Small intestine (tissue), 16 donors: ENCODE measurements at places on chromosomes 6 and 20.

DNA sequence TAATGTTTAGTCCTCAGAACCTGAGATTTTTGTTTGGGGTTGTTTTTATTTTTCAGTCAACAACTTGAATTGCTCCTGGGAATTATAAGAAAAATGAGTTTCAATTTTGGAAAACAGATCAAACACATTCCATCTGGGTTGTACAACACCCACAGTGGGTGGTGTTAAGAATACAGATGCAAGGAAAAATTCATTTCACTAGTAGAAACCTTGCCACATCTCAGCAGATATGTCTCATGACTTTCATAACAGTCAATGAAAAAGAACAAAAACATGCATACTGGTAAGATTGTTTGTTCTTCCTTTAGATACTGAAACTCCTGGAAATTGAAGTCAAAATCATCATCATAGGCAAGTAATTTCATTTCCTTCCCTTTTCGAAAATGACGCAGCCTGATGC is 78.9 kb downstream of the MOXD1 start:
- no peak for DNase-seq

DNA sequence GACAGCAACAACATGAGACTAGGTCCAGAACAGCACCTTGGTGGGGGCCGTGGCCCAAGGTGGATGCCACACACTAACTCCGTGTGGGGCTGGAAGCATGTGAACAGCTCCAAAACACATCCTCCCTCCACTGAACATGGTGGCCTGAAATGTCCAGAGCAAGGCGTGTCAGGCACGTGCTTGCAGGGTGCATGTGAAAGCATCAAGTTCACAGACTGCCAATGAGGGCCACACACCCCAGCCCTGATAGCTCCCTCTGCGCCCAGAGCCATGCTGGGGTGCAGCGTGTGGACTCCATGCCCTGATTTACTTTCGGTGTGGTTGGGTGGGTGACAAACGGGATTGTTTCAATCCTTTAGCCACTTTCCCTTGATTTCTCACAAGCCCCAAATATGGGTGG is 20.1 kb upstream of the RPP40 start:
- no peak for DNase-seq

DNA sequence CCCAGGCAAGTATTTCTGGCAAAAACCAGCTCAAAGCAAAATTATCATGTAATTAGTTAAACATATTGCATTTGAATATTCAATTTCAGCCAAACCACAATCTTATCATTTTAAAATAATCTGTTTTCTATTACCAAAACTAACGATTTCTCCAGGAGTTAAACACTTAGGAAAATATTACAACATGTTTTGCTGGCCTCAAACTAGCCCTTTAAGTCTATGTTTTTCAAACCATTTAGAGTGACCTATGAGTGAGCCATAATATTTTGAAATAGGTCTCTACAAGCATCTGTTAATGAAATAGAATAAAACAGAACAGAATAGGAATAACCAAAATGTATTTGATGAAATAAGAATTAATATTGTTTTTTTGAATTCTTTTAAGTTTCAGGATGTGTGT is 370.9 kb downstream of the COL12A1 start:
- no peak for DNase-seq

DNA sequence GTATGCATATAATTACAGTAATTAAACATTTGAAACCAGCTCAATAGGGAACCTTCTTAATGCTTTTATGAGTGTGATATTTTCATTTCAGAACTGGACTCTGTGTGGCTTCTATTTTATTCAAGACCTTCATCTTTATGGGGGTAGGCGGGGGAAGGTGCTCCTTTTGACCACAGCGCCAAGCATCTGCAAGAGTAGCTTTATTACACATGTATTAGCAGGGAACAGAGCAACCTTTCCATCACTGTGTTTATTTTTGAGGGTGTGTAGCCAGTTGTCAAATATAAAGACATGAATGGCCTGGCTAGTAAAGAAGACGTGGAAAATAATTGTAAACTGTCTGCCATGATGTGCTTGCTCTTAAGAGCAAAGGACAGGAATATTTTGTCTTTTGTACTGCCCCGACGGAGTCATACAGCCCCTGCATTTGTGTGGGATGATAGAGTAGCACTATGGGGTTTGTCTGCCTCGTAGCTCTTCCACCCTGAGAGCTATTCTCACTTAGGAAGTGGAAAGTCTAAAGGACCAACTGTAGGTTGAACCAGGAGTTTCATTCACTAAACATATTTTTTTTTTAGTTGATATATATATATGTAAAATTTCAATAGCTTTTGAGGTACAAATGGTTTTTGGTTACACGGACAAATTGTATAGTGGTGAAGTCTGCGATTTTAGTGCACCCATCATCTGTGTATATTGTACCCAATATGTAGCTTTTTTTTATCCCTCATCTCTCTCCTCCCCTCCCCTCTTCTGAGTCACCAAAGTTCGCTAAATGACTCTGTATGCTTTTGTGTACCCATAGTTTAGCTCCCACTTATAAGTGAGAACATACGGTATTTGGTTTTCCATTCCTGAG is 91.2 kb downstream of the CARMIL1 start:
- peak; percentile 48 for DNase-seq

DNA sequence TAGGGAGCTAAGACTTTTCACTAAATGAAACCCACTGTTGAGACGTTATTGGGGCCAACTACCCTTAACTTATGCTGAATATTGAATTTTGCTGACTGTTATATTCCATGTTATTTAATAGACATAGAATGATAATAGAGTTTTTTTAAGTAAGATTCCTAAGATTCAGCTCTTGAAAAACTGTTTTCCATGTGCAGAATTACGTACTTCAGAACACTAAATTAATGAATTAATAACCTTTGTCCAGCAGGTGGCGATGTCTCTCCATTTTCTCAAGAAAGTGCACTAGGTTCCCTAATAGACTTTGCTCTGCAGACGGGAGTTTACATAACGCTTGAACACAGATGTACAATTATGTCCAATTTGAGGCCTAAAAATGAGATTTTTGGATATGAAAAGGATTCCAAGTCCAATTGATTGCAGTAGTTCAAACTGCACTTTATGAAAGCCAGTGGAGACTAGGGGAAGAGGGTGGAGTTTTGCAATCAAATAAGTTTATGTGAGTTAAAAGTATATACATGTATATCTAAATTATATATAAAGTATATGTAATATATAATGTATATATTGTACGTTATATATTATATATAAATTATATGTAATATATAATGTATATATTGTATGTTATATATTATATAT is 282.1 kb downstream of the UST start:
- peak; percentile 91 for DNase-seq
